ENCODE measurements at places on chromosomes 1 and 21. TPM values are rescaled to one million over a fixed set of nuclear protein-coding genes. Genes with fewer than 3 reads are reported as not detected.

- peaks cover 7% of the 10 kb centered on the region for H3K27me3 ChIP-seq
- H3K27ac ChIP-seq = no peak overlapping the region
- no peaks in the 10 kb centered on the region for H3K4me1 ChIP-seq
- no peak for DNase-seq
- no peak overlapping the region for H3K4me3 ChIP-seq
These were observed 65.1 kb downstream of the GADD45A start for GRCh38 chr1:67749844-67750690.

DNA sequence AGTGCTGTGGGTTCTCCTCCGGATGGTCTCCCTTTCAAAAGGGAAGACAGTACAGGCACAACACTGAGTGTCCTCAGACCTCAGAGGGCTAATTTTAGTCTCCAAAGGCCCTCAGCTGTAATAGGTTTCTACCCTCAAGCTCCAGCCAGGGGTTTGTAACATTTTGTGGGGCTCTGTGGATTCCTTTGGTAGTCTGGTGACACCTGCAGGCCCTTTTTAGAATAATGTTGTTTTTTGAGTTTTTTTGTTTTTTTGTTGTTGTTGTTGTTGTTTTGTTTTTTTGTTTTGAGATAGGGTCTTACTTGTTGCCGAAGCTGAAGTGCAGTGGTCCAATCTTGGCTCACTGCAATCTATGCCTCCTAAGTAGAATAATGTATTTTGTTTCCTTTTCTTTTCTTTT is 15.0 kb upstream of the TMEM201 start:
- H3K4me1 ChIP-seq = no peaks in the 10 kb centered on the region
- no peak overlapping the region for H3K27ac ChIP-seq
- no peaks in the 10 kb centered on the region for H3K27me3 ChIP-seq
- no peak overlapping the region for H3K4me3 ChIP-seq
- H3K36me3 ChIP-seq = peaks cover 4% of the 10 kb centered on the region

The BCL2L15 gene
- 0.11 TPM for polyA plus RNA-seq

The FCER1G gene
- polyA plus RNA-seq = 1,827 TPM

- no peak overlapping the region for H3K27ac ChIP-seq
- DNase-seq = no peak
- H3K36me3 ChIP-seq = no peaks in the 10 kb centered on the region
These were observed 12.2 kb downstream of the CRABP2 start for GRCh38 chr1:156692925-156693847.

GRCh38 chr1:78839704-78840277 is 166.7 kb downstream of the ADGRL4 start:
- H3K36me3 ChIP-seq = no peaks in the 10 kb centered on the region
- H3K4me1 ChIP-seq = peaks cover 7% of the 10 kb centered on the region
- H3K4me3 ChIP-seq = no peak overlapping the region
- peaks cover 2% of the 10 kb centered on the region for H3K27me3 ChIP-seq

The CFAP298 gene
- polyA plus RNA-seq = 46.8 TPM

DNA sequence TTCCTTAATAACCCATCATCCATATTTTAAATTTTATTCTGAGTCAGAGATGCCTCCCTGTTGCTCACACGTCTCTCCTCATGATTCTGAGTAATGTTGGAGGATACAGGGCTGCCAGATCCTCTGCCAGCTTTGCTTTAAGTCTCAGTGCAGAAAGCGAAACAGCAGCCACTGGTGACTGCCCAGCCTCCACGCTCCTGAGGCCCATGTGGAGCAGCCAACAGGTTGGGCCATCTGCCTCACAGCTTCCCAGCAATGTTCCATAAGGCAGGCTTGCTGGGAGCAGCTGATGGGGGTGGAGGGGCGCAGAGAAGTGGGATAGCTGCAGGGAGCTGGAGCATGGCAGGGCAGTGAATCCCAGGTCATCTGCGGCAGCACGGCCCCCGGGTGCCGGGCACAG is 104.2 kb downstream of the IGSF21 start:
- DNase-seq = no peak
- H3K36me3 ChIP-seq = no peaks in the 10 kb centered on the region
- no peak overlapping the region for H3K27ac ChIP-seq
- no peak overlapping the region for H3K4me3 ChIP-seq
- peaks cover 4% of the 10 kb centered on the region for H3K27me3 ChIP-seq

All from immature natural killer cell (primary cell).